ENCODE measurements at places on chromosomes 1 and 21. TPM values are rescaled to one million over a fixed set of nuclear protein-coding genes. Genes with fewer than 3 reads are reported as not detected.

DNA sequence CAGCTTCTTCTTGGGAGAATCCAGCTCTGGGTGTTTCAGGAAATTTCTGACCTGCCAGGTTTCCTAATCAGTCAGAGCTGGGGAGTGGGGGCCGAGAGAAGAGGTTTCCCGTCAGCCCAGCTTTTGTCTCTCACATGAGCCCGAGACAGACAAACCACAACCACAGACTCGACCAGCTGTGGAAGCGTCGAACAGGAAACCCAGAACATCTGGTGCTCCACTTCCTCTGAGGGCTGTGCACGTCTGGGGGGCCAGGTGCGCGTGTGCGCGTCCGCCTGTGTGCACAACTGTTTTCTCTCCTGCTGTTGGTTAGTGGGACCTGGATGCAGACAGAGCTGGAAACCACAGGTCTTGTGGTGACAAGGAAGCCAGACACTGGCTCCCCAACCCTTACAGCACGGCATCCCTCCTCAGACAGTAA lies 113.0 kb upstream of the SLC25A33 start:
- no peak overlapping the region for H3K4me3 ChIP-seq
- H3K36me3 ChIP-seq: no peaks in the 10 kb centered on the region
- peaks cover 28% of the 10 kb centered on the region for H3K4me1 ChIP-seq
- no peak overlapping the region for H3K27ac ChIP-seq

- H3K4me1 ChIP-seq: no peaks in the 10 kb centered on the region
- H3K27ac ChIP-seq: no peak overlapping the region
- no peaks in the 10 kb centered on the region for H3K36me3 ChIP-seq
- no peak overlapping the region for H3K4me3 ChIP-seq
- H3K27me3 ChIP-seq: no peaks in the 10 kb centered on the region
Observed at GRCh38 chr1:245969283-245969682, 537.8 kb downstream of the SMYD3 start.

GRCh38 chr1:51788938-51789337 lies 89.6 kb downstream of the NRDC start:
- no peak for DNase-seq
- no peaks in the 10 kb centered on the region for H3K27me3 ChIP-seq
- H3K4me3 ChIP-seq: no peak overlapping the region

DNA sequence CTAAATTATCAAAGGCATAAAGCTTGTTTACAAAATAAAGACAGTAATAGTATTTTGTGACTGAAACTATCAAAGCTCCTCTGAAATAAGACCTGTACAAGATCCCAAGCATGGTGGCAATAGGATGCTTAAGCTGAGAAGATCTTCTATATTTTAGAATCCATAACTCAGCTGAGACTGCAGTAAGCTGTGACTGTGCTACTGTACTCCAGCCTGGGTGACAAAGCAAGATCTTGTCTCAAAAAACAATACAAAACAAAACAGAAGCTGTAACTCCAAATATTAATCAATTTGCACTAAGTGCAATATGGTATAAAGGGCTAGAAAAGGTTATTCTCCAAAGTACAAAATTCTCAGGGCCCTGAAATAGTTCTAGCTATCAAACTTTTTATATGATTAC lies 55.8 kb upstream of the CPLANE2 start:
- no peaks in the 10 kb centered on the region for H3K27me3 ChIP-seq
- H3K4me1 ChIP-seq: no peaks in the 10 kb centered on the region
- H3K27ac ChIP-seq: no peak overlapping the region

DNA sequence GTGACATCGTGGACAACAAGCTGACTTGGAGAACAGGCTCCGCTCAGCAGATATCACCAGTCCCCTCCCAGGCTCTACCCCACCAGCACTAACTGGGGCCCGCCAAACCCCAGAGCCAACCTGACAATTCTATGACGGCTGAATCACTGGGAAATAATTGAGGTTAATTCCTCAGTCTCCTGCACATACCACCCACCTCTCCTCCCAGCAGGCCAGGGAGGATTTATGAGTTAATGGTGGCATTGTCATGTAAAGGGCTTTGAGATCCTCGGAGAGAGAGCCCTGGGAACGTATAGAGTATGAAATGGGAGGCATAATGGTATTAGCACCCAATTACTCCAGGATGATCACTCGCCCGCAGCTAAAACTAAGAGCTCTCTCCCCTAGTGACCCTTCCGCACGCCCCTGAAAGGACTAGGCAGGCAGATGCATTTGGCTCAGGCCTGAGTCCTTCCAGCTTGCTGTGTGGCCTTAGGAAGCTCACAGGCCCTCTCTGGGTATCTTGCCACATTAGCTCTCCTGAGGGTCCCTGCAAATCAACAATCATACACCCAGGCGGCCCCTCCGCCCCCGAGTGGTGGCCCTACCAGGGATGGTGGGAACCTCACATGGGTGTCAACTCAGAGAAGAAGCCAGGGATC lies 27.3 kb upstream of the PAX7 start:
- H3K36me3 ChIP-seq: no peaks in the 10 kb centered on the region
- no peaks in the 10 kb centered on the region for H3K4me1 ChIP-seq
- no peak for DNase-seq

The HEYL gene
- not detected for total RNA-seq

The C1orf56 gene
- 4.6 TPM for total RNA-seq

The CDCA8 gene
- 25.7 TPM for total RNA-seq

The ATAD3C gene
- 0.51 TPM for total RNA-seq

The FCRLB gene
- 937 TPM for total RNA-seq

The AGO4 gene
- total RNA-seq: 9.8 TPM

The KIF14 gene
- total RNA-seq: 15.2 TPM

All from Karpas-422 (cell line).